ENCODE measurements at places on chromosomes 7 and 10.

DNA sequence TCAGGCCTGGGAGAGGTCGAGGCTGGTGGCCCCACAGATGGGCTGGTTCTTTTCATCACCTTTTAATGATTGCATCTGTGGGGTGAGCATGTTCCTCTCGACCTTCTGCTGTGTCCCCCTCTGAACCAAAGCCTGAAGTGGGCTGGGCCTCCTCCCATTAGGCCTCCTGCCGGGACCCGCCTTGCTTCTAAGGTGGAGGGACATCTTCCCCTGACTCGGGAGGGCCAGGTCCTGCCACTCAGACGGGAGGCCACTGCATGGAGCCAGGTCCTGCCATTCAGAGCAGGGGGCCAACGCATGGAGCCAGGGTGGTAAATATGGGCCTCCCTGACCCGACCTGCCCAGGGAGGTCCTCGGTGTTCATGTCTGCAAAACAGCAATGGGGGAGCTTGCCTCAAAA lies 188.4 kb downstream of the EBF3 start:
- DNase-seq, result no peak

DNA sequence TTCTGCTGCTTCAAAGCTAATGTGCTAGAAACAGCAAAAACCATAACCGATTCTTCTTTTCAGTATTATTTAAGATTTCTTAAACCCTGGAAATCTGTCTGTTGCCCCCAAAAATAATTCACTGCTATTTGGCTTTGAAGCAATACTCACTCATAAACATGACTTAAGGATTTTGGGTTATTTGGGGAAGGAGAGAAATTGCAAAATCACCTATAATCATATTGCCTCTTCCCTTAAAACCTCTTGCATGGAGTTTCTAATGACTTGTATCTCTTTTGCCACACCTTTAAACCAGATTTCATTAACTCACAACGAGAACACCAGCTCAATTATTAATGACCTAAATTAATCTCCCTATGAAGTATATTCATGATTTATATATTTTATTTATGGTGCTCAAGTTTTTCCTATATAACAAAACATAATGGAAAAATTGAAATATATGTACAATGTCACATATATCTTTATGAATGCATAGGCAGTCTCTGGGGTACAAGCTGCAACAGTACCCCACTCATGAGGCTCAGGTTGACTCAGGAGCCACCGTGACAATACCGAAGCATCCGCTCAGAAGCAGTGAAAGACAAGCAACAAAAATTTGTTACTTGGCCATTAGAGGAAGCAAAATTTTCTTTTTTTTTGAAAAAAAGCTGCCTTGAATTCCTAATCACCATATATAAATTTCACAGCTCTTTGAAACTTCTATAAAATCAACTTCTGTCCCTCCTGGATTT lies 3.0 kb downstream of the NAMPT start:
- no peak for DNase-seq

DNA sequence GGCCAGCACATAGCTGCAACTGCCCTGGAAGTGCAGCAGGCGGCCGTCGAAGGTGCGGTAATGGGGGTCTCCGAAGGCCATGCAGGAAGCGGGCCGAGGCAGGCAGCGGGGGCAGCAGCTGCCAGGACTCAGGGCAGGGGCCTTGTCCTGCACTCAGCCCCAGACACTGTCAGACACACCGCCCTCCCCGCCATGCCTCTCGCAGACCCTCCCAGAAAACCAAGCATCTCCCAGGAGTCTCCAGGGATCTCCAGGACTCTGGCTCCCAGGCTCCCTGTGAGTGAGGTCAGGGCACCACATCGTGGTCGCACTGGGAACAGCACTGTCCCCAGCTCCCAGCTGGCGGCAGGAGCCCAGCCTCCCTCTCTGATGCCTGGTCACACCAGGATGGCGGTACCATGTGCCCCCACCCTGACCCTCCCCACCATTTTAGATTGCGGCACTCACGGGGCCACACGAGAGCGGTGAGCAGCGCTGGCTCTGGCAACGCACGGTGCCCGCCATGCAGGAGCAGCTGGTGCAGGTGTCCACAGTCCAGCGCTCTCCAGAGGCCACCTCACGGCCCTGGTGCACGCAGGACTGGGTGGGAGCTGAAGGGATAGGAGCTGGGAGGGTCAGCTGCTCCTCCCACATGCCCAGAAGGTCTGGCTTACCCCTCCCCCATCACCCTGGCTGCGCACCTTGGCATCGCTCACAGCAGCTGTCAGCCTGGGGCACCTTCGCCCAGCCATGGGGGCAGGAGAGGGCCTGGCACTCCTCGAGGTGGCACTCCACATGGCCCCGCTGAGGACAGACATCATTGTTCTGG lies 17.5 kb downstream of the ATP6V1F start:
- DNase-seq, result peak; percentile 38

GRCh38 chr10:125757742-125758141 lies 17.9 kb downstream of the MMP21 start:
- DNase-seq, result no peak

- no peak for DNase-seq
Observed at GRCh38 chr7:96479015-96479645, 157.2 kb upstream of the SLC25A13 start.

GRCh38 chr7:128035712-128036111 lies 4.5 kb upstream of the LRRC4 start:
- no peak for DNase-seq

All from stimulated activated CD4-positive, alpha-beta T cell treated with anti-CD3 and anti-CD28 coated beads, Interleukin-2, amount 100 ng/mL, for 24 hours (primary cell).